NCI-H146 (cell line): ENCODE measurements at places on chromosomes 2 and 18.

DNA sequence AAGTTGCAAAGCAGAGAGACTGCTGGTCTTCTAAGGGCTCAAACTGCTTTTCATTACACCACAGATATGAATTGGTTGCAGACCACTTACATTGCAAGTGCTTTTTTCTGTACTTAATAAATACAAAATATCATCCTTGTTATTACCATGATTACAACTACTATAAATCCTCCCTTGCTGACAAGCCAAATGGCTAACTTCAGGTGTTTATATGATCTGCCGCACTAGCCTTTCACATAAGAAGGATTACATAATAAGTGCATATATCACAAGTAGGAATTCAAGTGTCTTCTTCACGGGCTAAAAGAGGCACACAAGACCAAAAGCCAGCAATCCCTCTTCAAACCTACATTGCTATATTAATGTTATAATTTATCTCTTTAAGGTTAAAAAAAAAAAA, 373.0 kb downstream of the ZEB2 start:
- no peak for DNase-seq

- no peak for DNase-seq
Measured at GRCh38 chr2:229235131-229235914, 35.8 kb downstream of the PID1 start.

GRCh38 chr2:39243469-39244123, at the start of gene CDKL4:
Gene CDKL4 (minus strand): TSS chr2:39243970.
- no peak for DNase-seq

GRCh38 chr2:9629222-9630116, 1.3 kb downstream of the YWHAQ start:
- DNase-seq: no peak

GRCh38 chr2:201852462-201852861, 46.1 kb downstream of the CDK15 start:
- no peak for DNase-seq

DNA sequence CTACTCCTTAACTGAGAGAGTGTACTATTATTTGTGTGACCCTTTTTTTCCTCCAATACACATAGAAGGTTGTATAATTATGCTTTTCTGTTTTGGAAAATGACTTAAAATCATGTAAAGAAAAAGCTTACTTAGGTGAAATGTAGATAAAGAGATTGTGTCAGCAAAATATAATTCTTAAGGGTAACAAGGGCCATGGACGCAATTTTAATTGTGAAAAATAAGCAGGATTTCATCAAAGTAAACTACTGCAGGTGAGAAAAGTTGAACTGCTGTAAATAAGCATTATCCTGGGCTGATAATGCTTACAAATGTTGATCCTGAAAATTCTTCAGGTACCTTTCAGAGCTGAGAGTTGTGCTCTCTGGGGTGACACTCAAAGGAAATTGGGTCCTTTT, 141.5 kb downstream of the RPIA start:
- DNase-seq: no peak

DNA sequence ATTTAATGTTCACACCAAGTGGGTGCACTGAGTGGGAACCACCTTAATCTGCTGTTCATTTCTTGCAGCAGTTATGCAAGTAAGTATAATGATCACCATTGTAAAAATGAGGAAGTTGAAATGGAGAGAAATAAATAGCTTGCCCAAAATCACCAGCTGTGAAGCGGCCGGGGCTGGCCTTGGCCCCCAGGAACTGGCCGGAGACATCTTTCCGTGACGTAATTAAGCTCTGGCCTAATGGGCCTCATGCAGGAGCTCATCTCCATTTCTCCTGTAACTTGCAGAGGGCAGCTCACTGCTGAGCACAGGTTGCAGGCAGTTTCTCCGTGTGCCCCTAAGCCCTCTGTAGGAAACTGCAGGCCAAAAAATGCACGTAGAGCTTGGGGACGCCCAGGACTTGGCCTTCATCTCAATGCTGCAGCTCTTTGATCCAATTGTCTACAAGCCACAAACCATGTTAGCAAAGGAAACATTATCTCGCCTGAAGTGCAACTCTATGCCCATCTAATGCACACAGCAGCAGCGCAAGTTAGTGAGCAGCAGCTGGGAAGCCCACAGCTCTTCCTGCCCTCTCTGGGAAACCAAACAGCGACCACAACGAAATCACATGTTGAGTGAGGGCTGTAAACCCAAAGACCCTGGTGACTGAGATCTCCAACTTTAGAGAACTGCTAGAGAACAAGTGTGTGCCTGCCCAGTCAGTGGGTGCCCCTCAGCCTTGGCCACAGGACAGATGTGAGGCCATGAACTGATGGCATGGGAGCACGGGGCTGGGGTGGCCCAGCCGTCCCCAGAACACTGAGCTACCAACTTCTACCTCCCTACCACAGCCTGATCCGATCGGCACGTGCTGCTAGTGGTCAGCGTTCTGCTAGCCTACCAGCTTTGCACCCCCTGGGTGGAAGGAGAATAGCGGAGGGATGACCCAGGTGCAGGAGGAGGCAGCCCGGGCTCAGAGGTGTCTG, 28.8 kb downstream of the APCDD1 start:
- DNase-seq: no peak

- DNase-seq: no peak
Measured at GRCh38 chr2:42450136-42450535, 43.6 kb downstream of the KCNG3 start.

DNA sequence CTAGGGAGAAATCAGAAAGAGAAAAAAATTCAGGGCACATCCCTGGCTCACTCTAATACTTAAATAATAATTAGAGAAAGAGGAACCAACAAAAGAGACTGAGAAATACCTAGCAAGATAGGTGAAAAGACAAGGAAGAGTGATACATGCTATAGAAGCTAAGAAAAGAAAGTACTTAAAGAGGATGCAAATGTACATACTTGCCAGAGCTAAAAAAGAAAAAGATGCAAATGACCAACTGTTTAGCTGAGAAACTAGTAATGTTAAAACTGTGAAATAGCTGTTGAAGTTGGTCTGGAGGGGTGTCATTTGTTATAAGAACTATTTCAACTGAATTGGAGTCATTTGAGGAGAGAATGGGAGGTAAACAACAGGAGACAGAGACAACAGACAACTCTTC, 412.2 kb downstream of the SPAG16 start:
- no peak for DNase-seq

DNA sequence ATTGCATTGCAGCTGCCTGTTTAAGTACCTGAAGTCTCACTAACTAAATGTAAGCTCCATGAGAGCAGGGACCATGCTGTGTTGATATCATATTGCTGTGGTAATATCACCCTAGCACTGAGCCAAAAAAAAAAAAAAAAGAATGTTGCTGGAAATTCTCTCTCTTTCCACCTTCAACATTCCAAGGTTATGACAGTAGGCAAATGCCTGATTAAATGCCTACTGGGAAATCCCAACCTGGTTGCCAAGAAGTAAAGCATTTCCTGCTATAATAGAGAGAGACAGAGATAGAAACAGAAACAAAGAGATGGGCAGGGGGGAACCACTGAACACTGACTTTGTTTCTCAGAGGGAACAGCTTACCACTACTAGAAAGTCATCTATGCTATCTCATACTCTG, 1604.2 kb downstream of the LRP1B start:
- DNase-seq: no peak

DNA sequence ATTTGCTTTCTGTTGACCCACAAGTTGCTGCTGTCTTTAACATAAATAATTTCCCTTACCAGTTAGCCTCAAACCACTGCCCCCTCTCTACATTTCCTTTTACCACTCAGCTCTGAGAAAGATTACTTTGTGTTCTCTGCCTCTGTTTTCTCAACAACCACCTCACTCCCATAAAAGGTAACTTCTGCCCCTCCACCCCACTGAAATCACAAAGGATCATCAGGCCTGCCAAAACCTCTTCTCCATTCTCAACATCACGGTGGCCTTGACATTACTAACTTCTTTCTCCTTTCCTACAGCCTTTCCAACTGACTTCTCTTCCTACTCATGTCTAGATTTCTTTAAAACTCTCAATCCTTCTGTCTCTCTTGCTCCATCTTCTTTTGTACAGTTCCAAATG, 10.1 kb downstream of the ACADL start:
- DNase-seq: no peak

- no peak for DNase-seq
Measured at GRCh38 chr2:231640641-231641111, 48.0 kb downstream of the TEX44 start.

- no peak for DNase-seq
Measured at GRCh38 chr2:105187531-105187930, 54.0 kb upstream of the GPR45 start.
